ENCODE measurements at places on chromosomes 6 and 20.

- no peak for DNase-seq
Observed at GRCh38 chr6:30888816-30889495, 4.6 kb downstream of the DDR1 start.

DNA sequence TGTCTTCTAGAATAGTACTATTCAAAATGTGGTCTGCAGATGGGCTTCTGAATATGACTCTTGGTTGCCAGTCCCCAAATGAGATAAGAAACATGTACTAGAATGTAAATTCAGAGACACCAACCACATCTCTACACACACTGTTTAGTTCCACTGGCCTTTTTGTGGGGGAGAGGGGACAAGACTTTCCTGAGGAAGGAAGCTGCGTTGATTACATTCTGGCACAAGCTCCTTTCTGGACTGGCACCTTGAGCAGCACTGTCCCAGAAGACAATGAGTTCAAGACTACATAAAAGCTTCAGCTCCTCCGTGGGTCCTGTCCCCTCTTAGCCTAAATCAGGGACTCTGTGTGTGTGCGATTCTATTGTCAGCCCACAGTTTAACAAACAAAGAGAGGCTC is 6.9 kb upstream of the IYD start:
- no peak for DNase-seq

- no peak for DNase-seq
Observed at GRCh38 chr20:39850246-39850645, 838.8 kb downstream of the MAFB start.

DNA sequence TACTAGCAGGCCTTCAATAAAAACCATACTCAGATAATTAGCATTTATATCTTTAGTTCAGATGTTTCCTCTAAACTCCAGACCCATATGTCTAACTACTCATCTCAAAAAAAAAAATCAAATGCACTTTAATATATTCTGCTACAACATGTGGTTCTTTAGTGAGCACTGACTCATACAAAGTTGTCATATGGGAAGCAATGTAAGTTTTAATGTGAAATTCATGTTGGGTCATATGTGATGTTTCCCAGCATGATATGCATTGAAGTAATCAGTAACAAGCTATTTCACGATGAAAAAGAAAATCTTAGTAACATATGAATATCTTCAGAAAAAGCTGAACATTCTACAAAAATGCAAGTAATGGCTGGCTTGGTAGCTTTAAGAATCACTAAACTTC is 859.7 kb upstream of the ADGRB3 start:
- no peak for DNase-seq

DNA sequence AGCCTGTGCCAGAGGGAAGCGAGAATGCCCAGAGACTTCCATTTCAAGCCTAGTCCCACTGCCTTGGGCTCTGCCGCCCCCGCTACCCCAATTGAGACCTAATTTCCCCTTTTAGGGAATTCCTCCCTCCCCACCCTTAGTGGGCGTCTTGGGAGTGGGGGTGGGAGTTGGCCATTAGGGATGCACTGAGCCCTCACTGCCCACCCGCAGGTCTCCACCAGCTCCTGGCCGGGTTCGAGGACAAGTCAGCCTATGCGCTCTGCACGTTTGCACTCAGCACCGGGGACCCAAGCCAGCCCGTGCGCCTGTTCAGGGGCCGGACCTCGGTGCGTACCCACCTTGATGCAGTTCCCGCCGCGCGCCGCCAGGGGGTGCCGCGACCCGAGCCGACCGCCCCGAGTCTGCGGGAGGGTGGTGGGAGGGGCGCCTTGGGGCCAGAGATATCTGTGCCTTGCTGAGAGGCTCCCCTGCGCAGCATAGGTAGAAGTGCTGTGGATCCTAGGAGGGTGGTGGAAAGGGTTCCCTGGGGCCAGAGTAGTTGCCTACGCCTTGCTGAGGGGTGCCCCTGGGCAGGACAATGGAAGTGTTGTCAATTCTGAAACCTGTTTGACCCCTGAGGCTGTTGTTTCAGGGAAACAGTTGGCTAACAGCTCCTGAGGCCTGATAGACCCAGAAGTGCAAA is 9.2 kb downstream of the ITPA start:
- DNase-seq, result peak; percentile 77

DNA sequence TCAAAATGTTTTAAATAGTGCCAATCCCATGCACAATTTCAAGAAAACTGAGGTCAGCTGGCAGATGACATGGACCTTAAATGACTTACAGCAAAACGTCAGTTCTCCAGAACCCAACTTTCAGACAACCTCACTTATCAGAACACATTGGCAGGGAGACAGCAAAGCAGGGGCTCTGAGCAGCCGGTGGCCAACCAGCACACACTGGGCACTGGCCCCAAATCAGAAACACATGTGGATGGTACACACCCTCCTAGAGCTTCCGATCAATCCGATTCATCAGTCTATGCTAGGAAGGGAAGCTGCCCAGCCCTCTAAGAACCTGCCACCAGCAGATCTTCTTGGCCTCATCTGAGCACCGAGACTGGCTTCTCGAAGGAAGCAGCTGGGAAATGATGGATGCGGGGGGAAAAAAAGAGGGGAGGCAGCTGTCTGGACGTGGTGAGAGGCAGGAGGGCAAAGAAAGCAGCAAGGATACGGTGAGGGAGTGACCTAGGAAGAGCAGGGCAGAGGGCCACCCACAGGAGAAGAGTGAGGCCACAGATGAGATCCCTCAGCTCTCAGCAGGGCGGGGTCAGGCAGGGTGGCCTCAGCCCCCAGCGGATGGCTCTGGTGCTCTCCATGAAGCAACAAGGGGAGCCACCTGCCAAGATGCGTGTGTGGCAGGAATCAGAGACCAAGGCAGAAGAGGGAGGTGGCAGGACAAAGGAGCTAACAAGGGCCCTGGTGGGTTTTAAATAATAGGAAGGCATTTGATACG is 32.9 kb downstream of the TAF4 start:
- DNase-seq, result no peak

DNA sequence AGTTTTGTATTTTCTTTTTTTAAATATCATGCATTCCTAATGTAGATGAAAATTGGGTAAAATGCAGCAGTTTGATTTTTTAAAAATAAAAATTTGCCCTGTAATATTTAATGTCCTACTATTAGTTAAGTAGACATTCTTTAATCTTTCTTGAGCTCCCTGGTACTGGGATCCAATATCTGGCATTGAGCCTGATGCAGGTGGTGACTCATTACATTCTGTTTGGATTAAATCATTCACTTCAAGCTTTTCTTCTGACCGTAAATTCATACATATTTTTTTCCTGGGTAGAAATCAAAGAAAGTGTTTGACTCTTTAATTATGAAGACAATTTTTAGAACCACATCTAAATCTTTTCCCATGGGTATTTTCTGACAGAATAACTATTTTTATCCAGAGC is 768.8 kb upstream of the SLC35B3 start:
- DNase-seq, result no peak

DNA sequence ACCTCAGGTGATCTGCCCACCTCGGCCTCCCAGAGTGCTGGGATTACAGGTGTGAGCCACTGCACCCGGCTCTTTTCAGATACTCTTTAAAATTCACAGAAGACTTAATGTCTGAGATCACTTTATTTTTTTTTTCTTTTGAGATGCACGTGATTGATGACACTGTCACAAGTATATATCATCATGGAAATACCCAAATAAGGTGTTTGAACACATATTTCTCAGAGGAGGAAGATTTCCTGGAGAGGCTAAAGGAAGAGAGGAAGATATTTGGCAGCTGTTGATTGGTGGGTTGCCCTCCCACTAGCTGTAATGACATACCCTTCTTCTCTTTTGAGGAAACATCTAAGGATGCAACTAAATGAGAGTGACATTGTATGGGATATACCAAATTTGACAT is 225.9 kb upstream of the CITED2 start:
- DNase-seq, result no peak

- DNase-seq, result no peak
Observed at GRCh38 chr6:33933101-33933500, 129.3 kb upstream of the MLN start.

- DNase-seq, result no peak
Observed at GRCh38 chr20:32112841-32113240, 3.3 kb downstream of the TM9SF4 start.

DNA sequence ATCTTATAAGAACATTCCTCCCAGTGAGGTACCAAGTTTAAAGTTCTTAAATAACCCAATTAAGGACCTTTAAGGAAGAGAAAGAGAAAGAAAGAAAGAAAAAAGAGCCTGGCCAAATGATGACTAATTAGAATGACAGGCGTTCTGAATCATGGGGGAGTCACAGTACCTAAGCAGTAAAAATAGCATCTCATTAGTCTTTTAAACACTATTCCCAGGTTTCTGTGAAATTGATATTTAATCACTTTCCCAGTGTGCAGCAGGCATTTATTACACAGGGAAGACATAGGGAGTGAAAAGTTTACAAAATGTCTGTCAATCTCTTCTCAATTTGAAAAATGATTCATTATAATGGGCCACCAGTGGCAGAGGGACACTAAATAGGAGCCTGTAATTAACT is 251.4 kb upstream of the MANEA start:
- no peak for DNase-seq

DNA sequence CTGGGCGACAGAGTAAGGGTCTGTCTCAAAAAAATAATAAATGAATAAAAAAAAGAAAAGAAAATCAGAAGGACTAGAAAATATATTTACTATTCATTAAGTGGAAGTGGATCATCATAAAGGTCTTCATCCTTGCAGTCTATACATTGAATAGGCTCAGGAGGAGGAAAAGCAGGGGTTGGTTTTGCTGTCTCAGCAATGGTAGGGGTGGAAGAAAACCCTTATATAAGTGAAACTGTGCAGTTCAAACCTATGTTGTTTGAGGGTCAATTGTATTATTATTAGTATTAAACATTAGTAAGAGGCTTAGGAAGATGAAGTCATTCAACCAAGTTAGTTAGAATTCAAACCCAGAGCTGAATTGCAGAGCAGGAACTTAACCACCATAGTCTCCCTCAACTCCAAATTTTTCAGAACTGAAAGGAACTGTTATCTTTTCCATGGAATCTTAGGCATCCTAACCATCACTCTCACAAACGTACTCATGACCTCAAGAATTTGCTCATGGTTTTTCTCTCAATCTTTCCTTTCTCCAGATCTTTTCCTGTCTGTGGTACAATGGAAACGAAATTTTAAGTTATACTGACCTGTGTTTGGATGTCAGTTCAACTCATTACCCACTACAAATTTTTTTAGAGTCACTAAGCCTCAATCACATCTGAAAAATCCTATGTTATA is 7.7 kb upstream of the SMIM13 start:
- no peak for DNase-seq

- peak; percentile 71 for DNase-seq
Observed at GRCh38 chr6:44128020-44128917, 915 bp downstream of the TMEM63B start.

DNA sequence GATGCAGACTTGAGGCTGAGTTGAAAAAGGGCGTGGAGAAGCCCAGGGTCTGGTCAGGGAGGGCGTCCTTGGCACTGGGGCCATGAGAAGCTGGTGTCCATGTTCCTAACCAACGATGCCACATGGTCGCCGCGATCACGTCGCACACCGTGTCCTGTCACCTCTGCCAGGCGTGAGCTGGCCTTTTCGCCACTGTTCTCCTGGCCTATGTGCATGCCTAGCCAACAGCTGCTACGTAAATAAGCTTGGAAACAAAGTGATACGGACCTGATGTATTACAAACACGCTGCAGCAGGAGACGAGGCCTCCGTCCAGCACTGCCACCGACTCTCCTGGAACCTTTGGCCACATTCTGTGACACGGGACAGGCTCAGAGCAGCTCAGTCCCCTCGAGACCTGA is 22.0 kb upstream of the KIF25 start:
- no peak for DNase-seq

- DNase-seq, result no peak
Observed at GRCh38 chr6:43843097-43843645, 73.2 kb downstream of the VEGFA start.

DNA sequence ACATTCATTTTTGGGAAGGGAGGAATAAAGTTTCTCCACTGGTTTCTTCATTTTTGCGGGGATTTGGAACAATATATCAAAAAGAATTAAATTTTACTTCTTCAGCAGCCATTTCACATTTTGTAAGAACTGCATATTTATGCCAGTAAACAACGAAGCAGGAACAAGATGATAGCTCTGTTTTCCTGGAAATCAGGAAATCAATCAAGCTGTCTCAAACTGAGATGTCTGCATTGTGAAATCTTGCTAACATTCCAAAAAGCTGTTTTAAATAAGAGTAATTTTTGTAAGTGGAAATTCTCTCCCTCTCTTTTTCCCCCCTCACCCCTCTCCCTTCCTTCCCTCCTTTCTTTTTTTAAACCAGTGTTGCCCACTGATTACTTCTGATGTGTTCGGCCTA is 20.0 kb downstream of the MAPK13 start:
- no peak for DNase-seq

DNA sequence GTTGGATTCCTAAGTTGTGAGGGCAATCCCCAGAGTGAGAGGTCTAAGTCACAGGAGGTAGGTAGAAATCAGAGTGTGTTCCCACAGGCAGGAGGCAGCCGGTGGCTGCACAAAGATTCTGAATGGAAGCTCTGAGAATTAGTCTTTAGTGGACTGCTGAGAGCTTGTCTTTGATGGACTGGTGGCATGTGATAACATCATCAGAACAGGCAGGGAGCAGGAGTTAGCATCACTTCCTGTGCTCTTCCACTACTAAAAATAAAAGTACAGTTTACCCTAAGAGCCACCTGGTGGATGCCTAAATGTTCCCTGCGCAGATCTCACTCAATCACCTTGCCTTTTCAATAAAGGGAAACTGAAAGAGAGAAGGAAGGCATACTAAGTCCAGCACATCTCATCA is 294.6 kb upstream of the POU3F2 start:
- no peak for DNase-seq

DNA sequence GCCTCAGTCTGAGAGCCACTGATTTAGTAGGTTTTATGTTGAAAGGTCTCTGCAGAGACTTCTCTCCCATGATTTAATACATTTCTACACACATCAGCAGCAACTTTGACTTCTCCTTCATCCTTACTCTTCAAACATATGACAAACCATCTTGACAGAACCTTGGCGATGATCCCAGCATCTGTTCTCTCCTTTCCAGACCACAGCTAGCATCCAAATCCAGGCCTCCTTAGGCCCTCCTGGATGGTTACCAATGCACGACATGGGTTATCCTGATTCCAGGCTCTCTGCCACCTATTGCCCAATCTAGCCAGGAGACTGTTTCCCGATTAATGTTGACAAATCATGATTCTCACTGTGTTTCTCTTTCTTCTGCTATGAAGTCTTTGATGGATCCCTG is 16.8 kb downstream of the LAMA4 start:
- no peak for DNase-seq

DNA sequence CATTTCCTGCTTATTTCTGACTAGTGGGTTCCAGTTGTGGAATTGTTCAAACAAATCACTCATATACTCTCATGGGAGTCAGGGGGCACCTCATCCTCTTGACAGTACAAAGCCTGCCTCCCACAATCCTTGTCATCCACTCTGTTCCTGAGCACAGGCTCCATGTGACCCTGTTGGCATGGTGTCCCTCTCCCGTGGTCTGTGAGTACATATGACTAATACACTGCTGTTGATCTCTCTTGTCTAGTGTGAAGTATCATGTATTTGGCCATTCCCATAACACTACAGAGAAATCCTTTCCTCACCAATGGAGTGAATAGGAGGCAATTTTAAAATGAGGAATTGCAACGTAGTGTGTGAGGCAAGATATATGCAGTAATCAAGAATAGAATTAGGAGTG is 185.3 kb downstream of the OGFRL1 start:
- no peak for DNase-seq
